ENCODE measurements at places on chromosomes 1 and 21. TPM values are rescaled to one million over a fixed set of nuclear protein-coding genes. Genes with fewer than 3 reads are reported as not detected.
A peak's percentile ranks its signal among the peaks of the same experiment; 100 is the strongest.

- DNase-seq = peak; percentile 60
- no peaks in the 10 kb centered on the region for H3K36me3 ChIP-seq
- H3K4me3 ChIP-seq = no peak overlapping the region
- no peaks in the 10 kb centered on the region for H3K27me3 ChIP-seq
- H3K4me1 ChIP-seq = peaks cover 6% of the 10 kb centered on the region
Measured at GRCh38 chr1:244801246-244801645, 34.2 kb upstream of the COX20 start.

DNA sequence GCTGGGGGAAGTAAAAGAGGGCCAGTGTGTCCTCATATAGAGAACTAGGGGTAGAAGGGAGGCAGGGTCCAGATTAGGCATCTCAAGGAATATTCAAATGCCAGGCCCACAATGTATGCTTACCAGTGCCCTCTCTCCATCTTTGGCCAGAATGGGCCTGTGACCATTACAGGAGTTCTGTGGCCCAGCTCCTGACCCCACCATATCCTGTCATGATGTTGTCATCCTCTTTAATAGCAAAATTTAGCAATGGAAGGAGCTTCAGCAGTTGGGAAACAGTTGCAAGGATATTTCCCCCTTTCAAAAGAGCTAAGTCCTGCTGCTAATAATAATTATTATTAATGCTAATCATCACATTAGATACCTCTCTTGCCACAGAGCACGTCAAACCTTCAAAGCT, 49.3 kb upstream of the JUN start:
- DNase-seq = no peak
- H3K36me3 ChIP-seq = peaks cover 2% of the 10 kb centered on the region
- H3K4me3 ChIP-seq = no peak overlapping the region
- no peaks in the 10 kb centered on the region for H3K4me1 ChIP-seq
- H3K27ac ChIP-seq = no peak overlapping the region
- H3K27me3 ChIP-seq = no peaks in the 10 kb centered on the region

The RSBN1 gene
- total RNA-seq = 23.9 TPM

GRCh38 chr1:168640836-168641235, 64.4 kb downstream of the XCL1 start:
- H3K27me3 ChIP-seq = no peaks in the 10 kb centered on the region
- no peaks in the 10 kb centered on the region for H3K4me1 ChIP-seq
- DNase-seq = no peak
- H3K36me3 ChIP-seq = no peaks in the 10 kb centered on the region

GRCh38 chr1:177181631-177182291, 11.0 kb downstream of the BRINP2 start:
- H3K4me1 ChIP-seq = peaks cover 11% of the 10 kb centered on the region
- peak; percentile 33 for DNase-seq
- no peak overlapping the region for H3K27ac ChIP-seq
- peaks cover 37% of the 10 kb centered on the region for H3K27me3 ChIP-seq

DNA sequence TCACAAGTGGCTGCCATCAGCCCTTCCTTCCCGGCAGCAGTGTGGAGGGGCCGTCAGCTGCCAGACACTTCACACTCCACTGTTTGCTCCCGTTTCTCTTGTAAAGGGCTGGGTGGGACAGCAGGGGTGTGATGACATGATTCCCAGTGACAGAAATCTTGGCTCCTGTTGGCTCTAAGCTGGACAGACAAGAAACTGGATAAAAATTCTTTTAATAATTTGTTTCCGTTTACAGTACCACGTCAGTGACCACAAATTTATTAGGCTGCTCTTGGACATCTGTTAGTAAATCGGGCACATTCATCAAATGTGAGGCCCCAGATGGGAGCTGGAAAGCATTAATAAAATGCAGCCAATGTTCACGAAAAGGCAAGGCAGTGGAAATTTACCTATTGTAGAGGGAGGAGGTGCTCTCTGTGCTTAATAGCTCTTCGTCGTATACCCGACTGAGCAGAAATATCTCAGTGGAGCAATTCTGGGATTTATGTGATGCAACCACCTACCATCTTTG, 353.7 kb upstream of the GREM2 start:
- H3K4me1 ChIP-seq = no peaks in the 10 kb centered on the region
- no peak overlapping the region for H3K4me3 ChIP-seq
- H3K36me3 ChIP-seq = peaks cover 2% of the 10 kb centered on the region
- H3K27ac ChIP-seq = no peak overlapping the region
- DNase-seq = no peak

DNA sequence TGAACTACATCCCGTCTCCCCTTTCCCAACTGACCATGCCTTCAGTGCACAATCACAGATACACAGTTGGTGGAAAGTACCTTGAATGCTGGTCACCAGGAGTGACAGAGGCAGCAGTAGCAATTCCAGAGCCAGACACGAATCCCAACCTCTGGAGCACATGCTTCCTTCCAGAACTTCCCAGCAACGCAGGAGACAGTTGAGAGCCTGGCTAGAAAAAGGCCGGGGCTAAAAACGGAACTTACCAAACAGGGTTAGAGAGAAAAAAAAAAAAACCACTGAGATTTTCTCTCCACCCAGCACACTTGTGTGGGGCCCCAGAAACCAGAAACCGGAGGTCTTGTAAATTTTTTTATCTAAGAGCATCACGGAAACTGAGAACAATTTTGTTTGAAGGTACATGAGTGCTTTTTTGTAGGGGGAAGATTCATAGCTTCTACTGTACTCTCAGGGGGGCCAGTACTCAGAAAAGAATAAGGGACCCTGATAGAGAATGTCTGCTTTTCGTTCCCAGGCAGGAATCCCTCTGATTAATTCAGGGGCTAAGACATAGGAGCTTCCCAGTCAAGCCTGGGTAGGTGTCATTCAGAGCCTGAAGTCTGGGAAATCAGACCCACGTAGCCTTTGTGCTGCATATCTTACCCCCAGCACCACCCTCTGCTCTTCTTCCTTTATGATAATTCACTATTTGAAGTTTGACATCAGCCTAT, at the start of gene CD48:
CD48 (minus strand) TSS at position 221 of the 710 bp plus-strand sequence; CDS start at position 162, 59 bp downstream.
- peaks cover 5% of the 10 kb centered on the region for H3K36me3 ChIP-seq
- H3K4me3 ChIP-seq = no peak within 1 kb of the TSS
- H3K27me3 ChIP-seq = no peaks in the 10 kb centered on the region
- DNase-seq = peak; percentile 49
- H3K27ac ChIP-seq = no peak within 1 kb of the TSS
- peaks cover 35% of the 10 kb centered on the region for H3K4me1 ChIP-seq

DNA sequence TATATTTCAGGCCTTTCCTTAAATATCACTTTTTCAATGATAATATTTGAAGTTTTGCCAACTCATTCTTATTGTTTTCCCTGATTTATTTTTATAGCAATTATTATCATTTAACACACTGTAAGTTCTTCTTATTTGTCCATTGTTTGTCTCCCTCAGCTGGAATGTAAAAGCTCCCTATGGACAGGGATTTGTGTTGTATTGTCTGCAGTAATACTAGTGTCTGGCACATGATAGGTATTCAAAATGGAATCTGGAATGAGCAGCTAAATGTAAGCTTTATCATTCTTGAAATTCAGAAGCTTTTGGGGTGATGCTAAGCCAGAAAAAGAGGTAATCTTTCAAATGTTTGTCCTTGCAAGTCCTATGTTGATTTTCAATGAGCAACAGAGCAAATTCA, 112.1 kb downstream of the NEGR1 start:
- no peaks in the 10 kb centered on the region for H3K27me3 ChIP-seq
- no peak overlapping the region for H3K27ac ChIP-seq
- DNase-seq = no peak
- H3K4me3 ChIP-seq = no peak overlapping the region
- H3K36me3 ChIP-seq = no peaks in the 10 kb centered on the region

DNA sequence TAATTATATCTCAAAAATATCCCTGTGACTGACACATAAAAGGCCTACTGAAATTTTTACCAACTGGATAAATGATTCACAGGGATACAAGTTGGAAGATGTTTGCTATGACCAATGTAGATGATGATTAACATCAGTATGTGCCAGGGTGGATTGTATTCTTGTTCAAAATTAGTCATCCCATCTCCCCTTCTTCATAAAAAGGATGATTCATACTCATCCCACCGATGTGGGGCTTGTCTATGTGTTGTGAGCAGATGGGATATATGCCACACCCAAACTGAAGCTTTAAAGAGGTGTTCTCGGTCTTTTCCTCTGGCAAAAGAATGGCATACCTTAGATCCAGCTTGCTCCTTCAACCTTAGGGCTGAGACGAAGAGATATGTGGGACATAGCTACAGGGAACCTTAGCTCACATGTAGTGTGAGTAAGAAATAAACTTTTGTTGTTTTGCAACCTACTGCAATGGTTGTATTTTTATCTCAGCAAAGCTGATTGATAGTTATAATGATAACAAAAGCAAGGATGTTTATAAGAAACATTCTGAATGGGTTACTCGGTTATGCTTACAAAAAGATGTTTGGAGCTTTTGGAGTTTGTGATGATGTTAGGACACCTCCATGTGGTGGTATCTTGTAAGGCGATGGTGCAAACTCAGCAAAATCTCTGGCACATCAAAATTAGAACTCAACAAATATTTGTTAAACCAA, 29.4 kb downstream of the SPATA17 start:
- no peaks in the 10 kb centered on the region for H3K36me3 ChIP-seq
- H3K27me3 ChIP-seq = peaks cover 18% of the 10 kb centered on the region
- no peak overlapping the region for H3K27ac ChIP-seq
- no peak for DNase-seq

The SPRR2F gene
- not detected for total RNA-seq

GRCh38 chr1:155801149-155801548, 55.9 kb downstream of the GON4L start:
- H3K27me3 ChIP-seq = no peaks in the 10 kb centered on the region
- H3K36me3 ChIP-seq = peaks cover 12% of the 10 kb centered on the region
- H3K4me1 ChIP-seq = peaks cover 5% of the 10 kb centered on the region

DNA sequence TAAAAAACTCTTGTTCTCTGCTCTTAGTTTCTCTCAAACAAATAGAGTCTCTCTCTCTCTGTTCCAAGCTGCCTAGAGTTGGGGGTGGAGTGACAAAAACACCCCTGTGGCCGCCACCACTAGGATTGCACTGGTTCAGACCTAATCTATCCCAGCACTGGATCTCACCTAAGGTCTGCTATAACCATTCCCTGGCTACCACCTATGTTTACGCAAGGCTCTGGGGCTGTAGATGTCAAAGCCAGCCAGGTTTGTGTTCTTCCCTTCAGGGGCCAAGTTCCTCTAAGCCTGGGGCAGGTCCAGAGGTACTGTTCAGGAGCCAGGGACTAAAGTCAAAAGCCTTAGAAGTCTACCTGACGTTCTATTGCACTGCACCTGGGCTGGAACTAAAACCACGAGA, 12.8 kb upstream of the CYP2J2 start:
- H3K27me3 ChIP-seq = peaks cover 24% of the 10 kb centered on the region
- H3K36me3 ChIP-seq = no peaks in the 10 kb centered on the region
- no peak overlapping the region for H3K27ac ChIP-seq
- H3K4me3 ChIP-seq = no peak overlapping the region
- no peaks in the 10 kb centered on the region for H3K4me1 ChIP-seq

DNA sequence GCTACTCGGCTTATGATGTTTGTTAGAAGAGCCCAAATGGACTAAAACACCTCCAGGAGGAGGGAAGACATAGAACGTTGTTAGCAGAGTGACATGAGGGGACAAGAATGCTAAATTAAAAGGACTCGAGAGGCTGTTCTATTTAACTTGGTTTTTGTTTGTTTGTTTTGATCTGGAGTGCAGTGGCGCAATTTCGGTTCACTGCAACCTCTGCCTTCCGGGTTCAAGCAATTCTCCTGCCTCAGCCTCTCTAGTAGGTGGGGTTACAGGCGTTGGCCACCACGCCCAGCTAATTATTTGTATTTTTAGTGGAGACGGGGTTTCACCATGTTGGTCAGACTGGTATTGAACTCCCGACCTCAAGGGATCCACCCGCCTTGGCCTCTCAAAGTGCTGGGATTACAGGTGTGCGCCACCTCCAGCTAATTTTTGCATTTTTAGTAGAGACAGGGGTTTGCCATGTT, 5.1 kb upstream of the HNRNPU start:
- H3K36me3 ChIP-seq = peaks cover 2% of the 10 kb centered on the region
- DNase-seq = no peak
- peaks cover 23% of the 10 kb centered on the region for H3K4me1 ChIP-seq
- no peak overlapping the region for H3K27ac ChIP-seq
- no peak overlapping the region for H3K4me3 ChIP-seq
- no peaks in the 10 kb centered on the region for H3K27me3 ChIP-seq

DNA sequence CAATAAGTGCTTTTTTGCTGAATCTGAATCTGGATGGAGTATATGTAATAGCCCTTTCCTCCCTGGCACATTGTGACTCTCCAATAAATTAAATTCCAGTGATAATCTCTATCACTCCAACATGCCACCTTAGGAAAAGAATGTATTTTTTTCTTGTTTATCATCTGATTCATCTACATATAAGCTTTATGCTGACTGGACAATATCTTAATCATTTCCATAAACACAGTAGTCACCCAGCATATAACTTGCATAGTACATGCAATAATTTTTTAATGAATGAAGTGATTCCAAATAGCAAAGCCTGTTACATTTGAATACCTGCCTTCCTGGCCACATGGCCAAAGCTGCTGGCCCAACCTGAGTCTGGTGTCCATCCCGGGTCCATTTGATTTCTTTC, 477.6 kb upstream of the USP24 start:
- H3K27ac ChIP-seq = no peak overlapping the region
- no peaks in the 10 kb centered on the region for H3K36me3 ChIP-seq
- H3K4me3 ChIP-seq = no peak overlapping the region
- no peaks in the 10 kb centered on the region for H3K27me3 ChIP-seq
- DNase-seq = no peak

DNA sequence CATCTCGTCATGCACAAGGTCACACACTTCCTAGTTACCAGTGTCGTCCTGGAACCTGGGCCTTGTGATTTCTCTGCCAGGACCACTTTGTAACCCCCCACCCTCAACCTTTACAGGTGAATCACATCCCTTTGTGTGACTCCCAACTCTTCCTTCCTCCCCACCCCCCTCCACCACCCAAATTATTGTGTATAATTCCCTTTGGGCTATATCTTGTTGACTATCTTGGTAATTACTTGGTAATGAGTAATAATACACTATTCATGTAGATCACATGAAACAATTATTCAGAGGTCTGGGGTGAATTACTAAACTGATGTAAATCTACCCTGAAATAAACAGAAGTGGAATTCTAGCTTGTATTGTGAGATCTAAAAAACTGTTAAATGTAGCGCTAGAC, 1.7 kb downstream of the KCNK1 start:
- H3K4me3 ChIP-seq = peak overlapping the region; percentile 82
- DNase-seq = no peak
- H3K36me3 ChIP-seq = peaks cover 3% of the 10 kb centered on the region
- H3K4me1 ChIP-seq = peaks cover 13% of the 10 kb centered on the region
- no peak overlapping the region for H3K27ac ChIP-seq
- peaks cover 70% of the 10 kb centered on the region for H3K27me3 ChIP-seq

Data from activated T-cell treated with anti-CD3 and anti-CD28 coated beads, Interleukin-2, amount 50 U/mL, for 72 hours (primary cell).